T1000 (cell line): ENCODE measurements at places on chromosomes 4 and X.
A peak's percentile ranks its signal among the peaks of the same experiment; 100 is the strongest.

DNA sequence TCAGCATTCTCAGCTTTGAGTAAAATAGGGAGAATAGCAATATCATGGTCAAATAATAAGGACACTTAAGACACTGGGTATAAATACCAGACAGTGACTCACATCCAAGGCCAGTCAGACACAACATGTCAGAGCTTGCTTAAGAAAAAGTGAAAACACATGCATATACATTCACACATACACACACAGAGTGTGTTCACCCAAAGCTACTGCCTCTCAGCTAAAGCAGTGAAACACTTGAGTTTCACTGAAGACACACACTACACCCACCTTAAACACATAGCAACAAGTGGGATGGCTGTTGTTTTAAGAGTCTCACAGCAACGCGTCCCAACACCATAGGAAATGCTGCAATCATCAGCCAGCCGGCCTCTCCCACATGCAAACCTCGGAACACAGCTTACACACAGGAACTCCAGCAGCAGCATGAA, 14.4 kb downstream of the SHROOM4 start:
- DNase-seq = no peak

- no peak for DNase-seq
Measured at GRCh38 chr4:11198516-11199305, 230.0 kb downstream of the HS3ST1 start.

DNA sequence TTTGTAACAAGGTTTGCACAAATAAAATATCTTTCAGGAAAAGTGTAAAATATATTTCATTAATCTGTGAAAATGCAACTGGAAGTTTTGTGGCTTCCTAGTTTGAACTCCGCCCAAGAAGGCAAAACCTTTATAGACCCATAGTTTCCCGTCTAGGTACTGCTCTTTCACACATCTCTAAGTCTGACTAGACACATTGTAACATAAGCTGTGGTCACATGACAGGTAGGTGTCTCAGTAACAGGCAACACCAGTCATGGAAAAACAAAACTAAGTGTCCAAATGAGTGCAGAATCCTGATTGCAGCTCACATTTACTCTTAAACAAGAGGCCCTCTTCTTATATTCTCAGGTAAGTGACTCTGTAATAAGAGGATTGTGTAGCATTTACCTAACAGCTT, 55.6 kb downstream of the SNCA start:
- no peak for DNase-seq

- DNase-seq = no peak
Measured at GRCh38 chr4:129223945-129224344, 128.0 kb downstream of the C4orf33 start.

- DNase-seq = no peak
Measured at GRCh38 chrX:31165241-31166035, 93.6 kb upstream of the FTHL17 start.

GRCh38 chr4:182697094-182697493, 220.1 kb downstream of the DCTD start:
- no peak for DNase-seq

DNA sequence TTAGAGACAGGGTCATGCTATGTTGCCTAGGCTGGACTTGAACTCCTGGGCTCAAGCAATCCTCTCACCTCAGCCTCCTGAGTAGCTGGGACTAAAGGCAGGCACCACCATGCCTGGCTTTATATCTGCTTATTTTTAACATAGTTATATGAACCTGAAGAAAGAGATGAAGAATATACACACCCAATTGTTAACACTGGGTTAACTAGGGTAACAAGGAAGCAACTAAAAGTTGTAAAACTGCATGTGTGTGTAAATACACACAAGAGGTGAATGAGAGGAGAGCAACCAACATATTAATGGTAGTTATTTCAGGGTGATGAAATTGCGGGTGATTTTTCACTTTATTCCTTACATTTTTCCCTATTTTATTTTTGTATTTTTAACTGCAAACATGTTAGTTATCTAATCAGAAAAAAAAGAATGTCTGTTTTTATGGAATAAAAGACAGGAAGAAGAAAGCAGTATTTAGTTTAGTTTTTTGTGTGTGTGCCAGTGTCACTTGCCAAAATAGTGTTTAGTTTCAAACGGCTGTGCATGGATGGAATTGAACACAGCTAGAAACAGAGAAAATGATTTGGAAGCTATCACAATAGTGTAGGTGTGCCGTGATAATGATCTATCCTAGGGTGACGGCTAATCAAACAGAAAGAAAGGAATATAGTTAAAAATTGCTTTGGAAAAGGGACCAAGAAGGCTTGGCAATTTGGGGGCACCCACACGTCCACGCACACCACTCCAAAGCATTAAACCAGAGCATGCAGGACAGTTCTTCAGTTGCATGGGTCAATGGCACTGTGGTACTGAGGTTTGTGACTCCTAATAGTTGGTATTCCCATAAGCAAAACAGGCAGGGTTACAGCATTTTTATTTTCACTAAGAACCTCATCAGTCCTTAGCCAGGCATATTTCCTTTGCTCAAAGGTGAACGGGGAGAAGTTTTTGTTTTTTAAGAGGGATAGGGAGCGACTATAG, 89.1 kb upstream of the KLHL13 start:
- DNase-seq = no peak

DNA sequence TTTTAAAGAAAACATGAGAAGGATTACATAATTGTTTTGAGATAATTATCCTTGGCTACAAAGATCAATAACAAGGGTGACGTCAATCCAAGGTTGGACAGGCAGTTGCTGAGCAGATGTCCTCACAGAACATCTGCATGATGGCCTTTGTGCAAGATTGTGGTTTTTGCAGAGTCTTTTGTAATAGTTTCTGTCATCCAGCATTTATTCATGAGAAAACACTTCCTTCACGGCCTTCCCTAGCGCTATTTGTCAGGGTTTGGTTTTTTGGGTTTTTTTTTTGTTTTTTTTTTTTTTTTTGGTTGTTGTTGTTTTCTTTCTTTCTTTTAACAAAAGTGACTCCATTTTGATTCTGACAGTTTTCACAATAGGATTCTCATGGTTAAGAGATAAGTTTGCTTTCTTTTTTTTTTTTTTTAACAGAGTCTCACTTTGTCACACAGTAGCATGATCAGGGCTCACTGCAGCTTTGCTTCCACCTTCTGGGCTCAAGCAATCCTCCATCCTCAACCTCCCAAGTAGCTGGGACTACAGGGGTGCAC, 31.5 kb upstream of the ELF2 start:
- DNase-seq = no peak

DNA sequence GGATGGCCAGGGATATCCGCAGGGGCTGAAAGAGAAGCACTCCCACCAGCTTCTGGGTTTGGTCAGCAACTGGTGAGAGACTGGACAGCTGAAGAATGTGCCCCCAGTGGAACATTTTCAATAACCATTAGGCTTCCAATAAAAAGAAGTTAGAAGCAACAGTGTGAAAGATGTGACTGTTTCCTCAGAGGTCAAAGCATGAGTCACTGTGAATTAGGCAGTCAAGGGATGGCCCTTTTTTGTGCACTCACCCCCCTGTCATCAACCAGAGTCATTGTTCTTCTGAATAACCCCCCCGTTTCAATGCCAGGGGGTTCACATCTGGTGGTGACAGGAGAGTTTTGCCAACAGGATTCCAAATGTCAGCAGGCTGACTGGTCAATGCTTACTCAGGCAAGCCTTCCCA, 74.6 kb upstream of the SH3RF1 start:
- peak; percentile 59 for DNase-seq

DNA sequence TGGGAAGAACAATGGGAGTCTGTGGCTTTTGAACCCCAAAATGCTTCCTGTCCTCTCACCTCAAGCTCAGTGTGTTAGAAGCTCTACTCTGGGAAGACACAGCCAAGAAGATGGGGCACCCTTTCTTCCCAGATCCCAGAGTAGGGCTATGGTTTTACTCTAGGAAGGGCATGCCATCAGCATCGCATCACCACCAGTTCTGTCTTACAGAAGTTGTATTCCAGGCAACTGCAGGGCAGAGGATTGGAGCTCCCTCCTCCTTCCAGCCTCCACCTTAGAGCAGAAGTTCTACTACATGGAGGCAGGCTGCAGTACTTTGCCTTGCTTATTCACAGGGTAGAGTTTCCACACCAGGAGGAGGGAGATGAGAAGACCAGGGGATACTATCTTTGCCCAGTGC, 18.1 kb upstream of the ZFX start:
- DNase-seq = no peak

- DNase-seq = no peak
Measured at GRCh38 chr4:3644849-3645627, 112.8 kb upstream of the LRPAP1 start.

- peak; percentile 15 for DNase-seq
Measured at GRCh38 chr4:153115322-153116290, 88.6 kb upstream of the TRIM2 start.

DNA sequence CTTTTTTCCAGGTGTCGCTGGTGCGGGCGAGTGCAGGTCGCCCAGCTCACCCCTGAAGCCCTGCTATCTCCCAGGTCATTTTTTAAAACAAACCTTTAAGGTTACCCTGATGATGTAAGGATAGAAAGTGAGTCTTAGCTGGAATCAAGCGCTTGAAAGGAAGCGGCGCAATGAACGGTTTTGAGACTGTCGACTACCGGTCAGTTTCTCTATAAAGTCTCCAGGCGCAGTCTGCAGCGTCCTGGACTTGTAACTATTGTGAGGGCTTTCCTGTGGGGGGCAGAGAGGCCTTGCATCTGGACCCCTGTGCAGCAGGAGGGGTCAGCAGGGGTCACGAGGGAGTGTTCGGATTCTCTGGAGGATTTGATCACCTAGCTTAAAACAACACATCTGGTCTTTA, 1.6 kb downstream of the KIT start:
- DNase-seq = no peak

DNA sequence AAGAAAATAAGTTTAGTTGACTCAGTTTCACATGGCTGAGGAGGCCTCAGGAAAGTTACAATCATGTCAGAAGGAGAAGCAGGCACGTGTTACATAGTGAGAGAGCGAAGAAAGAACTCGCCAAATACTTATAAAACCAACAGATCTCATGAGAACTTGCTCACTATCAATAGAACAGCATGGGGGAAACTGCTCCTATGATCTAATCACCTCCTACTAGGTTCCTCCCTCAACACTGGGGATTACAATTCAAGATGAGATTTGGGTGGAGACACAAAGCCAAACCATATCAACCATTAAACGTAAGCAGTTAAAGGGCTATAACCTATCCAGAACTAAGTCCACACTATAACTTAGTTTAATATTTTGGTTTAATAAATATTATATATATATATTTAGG, 113.8 kb upstream of the ADGRL3 start:
- no peak for DNase-seq

- DNase-seq = no peak
Measured at GRCh38 chrX:3219231-3219630, 127.2 kb downstream of the MXRA5 start.

GRCh38 chrX:66602381-66602938, 36.4 kb downstream of the EDA2R start:
- DNase-seq = no peak

GRCh38 chr4:26001413-26001812, 87.4 kb downstream of the SMIM20 start:
- DNase-seq = no peak

DNA sequence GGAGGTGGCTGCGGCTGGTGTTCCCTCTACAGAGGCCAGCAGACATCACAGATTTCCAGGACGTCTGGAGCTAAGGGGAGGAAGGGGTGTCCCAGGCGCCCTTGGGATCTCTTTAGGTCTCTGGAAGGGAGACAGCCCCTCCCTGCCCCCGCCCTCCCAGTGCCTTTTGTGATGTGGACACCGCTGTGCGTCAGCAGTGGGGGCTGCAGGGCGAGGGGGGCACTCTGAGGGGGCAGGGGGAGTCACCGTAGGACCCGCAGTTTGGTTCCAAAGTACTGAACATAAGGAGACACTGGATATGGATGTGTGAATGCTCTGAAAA, 25.6 kb upstream of the MXD4 start:
- DNase-seq = no peak

GRCh38 chr4:111066001-111066400, 443.1 kb upstream of the PITX2 start:
- DNase-seq = no peak

DNA sequence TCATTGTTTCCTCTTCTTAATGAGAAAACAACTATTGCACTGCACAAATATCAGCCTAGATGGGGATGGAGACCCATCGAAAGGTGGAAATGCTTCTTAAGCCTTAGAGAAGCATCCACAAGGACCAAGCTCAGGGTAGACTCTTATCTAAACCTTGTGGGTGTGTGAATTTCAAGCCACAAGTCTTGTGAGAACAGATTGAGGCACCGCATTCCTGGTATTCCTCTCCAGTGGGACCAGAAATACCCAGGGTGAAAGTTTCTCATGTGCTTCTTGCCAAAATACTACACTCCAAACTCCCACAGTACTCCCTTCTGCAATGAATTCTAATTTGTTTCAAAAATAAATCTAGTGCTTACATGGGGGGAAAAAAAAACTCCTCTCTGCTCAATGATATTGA, 375.6 kb downstream of the PDGFC start:
- no peak for DNase-seq

- no peak for DNase-seq
Measured at GRCh38 chr4:100605144-100605543, 87.3 kb upstream of the EMCN start.
